ENCODE measurements at places on chromosomes 4 and X.
A peak's percentile ranks its signal among the peaks of the same experiment; 100 is the strongest.

GRCh38 chrX:53456254-53456653 is 22.1 kb upstream of the HSD17B10 start:
- DNase-seq, result peak; percentile 26

GRCh38 chrX:7346021-7346420 is 198.1 kb upstream of the PUDP start:
- DNase-seq, result peak; percentile 19

GRCh38 chrX:122119361-122119760 is 1064.7 kb upstream of the GRIA3 start:
- no peak for DNase-seq

DNA sequence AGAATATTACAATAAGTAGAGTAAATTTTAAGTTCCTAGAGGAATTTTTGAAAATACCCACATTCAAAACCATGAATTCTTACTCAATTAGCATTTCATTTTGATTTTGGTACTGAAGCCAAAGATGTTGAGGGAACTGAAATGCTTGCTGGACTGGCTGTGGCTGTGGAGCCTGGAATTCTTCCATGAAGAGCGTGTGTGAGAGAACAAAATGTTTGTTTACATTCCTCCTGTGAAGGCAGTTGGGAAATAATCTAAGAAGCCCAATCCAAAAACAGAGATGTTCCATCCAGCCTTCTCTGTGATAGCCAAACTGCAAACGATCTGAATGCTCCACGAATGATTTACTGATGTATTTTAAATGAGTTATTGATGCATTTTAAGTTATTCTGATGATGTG is 3.8 kb upstream of the ADH1B start:
- peak; percentile 2 for DNase-seq

DNA sequence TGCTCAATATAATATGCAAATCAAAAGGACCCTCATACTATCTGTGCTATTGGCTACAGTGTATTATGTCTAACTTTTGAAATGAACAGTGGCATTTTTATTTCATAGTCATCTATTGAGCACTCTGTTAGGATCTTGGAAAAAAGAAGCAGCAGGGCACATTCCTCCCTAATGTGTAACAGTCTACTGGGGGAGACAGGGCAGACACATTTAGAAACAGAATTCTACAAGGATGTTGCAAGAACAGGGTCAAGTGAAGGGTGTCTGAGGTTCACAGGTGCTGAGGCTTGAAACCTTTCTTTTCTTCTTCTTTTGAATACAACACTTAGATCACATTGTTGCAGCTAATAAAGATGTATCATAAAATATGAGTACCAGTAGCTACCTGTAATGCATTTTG is 129.7 kb upstream of the SLC4A4 start:
- peak; percentile 87 for DNase-seq

GRCh38 chr4:38241541-38241940 is 281.3 kb downstream of the PTTG2 start:
- DNase-seq, result peak; percentile 10

DNA sequence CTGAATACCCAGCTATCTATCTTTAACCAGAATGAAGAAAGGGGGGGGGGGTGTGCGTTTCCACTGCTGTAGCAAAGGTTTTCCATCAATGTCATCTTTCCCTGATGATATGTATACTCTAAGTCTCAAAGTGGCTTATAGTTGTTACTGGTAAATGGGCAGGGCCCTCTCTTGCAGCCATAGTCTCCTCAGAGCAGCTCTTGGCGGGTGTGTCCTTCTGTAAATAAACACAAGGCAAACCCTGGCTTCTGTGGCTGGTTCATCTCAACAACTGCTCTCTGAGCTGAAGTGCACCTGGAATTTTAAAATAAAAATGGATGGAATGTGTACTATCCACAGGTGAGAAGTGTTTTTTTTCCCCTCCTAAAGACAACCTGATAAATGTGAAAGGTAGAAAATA is 57.5 kb upstream of the SCML1 start:
- DNase-seq, result no peak

- DNase-seq, result no peak
These were observed 221.5 kb downstream of the VEGFC start for GRCh38 chr4:176571206-176571605.

DNA sequence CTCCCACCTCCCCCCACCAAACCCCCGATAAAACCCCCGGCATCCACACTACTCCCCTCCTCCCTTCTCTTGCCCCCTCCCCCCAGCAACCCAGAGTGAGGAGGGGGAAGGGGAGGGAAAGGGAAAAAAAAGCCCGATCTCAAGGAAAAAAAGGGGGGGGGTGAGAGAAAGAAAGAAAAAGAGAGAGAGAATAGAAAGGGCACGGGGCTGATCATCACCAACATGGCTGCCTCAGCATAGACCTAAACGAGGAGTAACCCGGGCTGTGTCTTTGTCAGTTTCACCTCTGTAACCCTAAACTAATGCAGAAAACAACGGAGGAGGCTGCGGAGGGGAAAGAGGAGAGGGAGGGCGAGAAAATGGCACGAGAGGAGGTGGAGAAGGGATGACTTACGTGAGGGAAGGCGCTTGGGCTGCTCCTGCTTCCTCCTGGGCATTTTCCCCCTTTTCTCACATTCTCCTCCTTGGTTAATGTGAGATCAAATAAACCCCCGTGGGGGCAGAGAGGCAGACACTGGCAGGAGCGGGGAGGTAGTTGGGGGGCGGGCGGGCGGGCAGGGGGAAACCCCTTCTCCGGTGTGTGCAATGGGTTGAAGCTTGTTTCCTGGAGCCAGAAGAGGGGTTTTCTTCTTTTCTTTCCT is 532 bp downstream of the ZNF827 start:
- DNase-seq, result peak; percentile 26

GRCh38 chr4:177582992-177583391 is 140.8 kb upstream of the AGA start:
- DNase-seq, result peak; percentile 16

Data from astrocyte (in vitro differentiated cells and primary cell).